ENCODE measurements at places on chromosomes 12 and 14. TPM values are rescaled to one million over a fixed set of nuclear protein-coding genes. Genes with fewer than 3 reads are reported as not detected.
A peak's percentile ranks its signal among the peaks of the same experiment; 100 is the strongest.

- peak overlapping the region; percentile 15 for H3K4me3 ChIP-seq
- peaks cover 92% of the 10 kb centered on the region for H3K4me1 ChIP-seq
- H3K27ac ChIP-seq: peak overlapping the region; percentile 93
- DNase-seq: peak; percentile 79
- H3K36me3 ChIP-seq: no peaks in the 10 kb centered on the region
- H3K27me3 ChIP-seq: no peaks in the 10 kb centered on the region
Observed at GRCh38 chr12:54428050-54429013, 9.3 kb upstream of the ITGA5 start.

FAM181A gene
- total RNA-seq: not detected

- no peaks in the 10 kb centered on the region for H3K27me3 ChIP-seq
- no peak for DNase-seq
- H3K4me3 ChIP-seq: no peak overlapping the region
- H3K4me1 ChIP-seq: no peaks in the 10 kb centered on the region
- no peaks in the 10 kb centered on the region for H3K36me3 ChIP-seq
- H3K27ac ChIP-seq: no peak overlapping the region
Observed at GRCh38 chr14:37081218-37081617, 91.2 kb downstream of the SLC25A21 start.

DNA sequence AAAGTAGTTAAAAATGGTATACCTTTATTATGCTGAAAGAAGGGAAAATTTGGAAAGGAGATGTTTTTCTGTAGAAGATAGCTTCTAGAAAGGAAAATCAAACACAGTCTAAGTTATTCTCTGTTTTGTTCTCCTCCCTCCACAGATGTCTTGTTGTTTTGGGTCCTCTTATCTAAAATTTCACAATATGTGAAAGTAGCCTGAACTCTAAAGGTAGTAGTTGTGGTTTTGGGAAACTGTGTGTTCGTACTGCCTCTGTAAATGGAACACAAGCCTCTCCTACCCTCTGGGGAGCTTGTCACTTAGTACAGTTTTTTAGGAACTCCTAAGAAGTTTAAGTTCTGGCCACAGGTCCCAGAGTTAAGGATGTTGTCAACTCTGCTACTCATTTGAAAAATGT is 112.6 kb downstream of the CRADD start:
- H3K27ac ChIP-seq: no peak overlapping the region
- no peaks in the 10 kb centered on the region for H3K27me3 ChIP-seq
- peaks cover 28% of the 10 kb centered on the region for H3K4me1 ChIP-seq
- DNase-seq: no peak

CMKLR1 gene
- total RNA-seq: 73.8 TPM

DNA sequence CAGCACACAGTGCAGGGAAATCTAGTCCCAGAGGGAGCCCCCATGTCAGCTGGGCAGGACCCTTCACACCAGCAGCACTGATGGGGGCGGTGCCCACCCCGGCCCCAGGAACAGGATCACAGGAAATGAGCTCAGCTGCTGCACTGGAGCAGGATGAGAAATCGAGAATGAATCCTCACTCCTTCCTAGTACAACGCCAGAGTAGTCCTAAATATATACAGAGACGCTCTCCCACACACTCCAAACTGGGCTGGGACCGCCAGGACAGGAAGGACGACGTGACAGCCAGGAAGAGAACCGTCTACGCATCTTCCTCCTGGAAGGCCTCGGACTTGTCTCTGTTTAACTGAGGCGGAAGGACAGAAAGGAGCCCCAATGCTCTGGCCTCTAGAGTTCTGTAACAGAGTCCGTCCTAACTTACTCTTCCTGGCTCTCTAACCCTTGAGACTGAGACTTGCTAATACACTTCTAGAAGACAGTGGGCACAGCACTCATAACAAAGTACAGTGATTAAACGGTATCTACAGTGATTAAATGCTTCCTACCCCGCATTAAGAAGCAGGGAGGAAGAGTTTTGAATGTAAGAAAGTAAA is 33.4 kb downstream of the CDC42BPB start:
- H3K4me1 ChIP-seq: peaks cover 29% of the 10 kb centered on the region
- peak overlapping the region; percentile 46 for H3K4me3 ChIP-seq
- H3K36me3 ChIP-seq: no peaks in the 10 kb centered on the region
- no peak for DNase-seq
- no peaks in the 10 kb centered on the region for H3K27me3 ChIP-seq
- peak overlapping the region; percentile 36 for H3K27ac ChIP-seq

- no peaks in the 10 kb centered on the region for H3K27me3 ChIP-seq
- DNase-seq: no peak
- peak overlapping the region; percentile 9 for H3K27ac ChIP-seq
Observed at GRCh38 chr12:29710104-29710503, 73.6 kb downstream of the TMTC1 start.

GRCh38 chr12:56150563-56150962 is 1.8 kb upstream of the MYL6B start:
- DNase-seq: no peak
- peaks cover 15% of the 10 kb centered on the region for H3K4me1 ChIP-seq
- H3K27ac ChIP-seq: no peak overlapping the region

HOXC11 gene
- not detected for total RNA-seq

GRCh38 chr12:95116773-95117172 is 43.4 kb upstream of the NR2C1 start:
- DNase-seq: no peak
- H3K4me3 ChIP-seq: peak overlapping the region; percentile 31
- H3K27me3 ChIP-seq: no peaks in the 10 kb centered on the region
- peak overlapping the region; percentile 60 for H3K27ac ChIP-seq

- no peak for DNase-seq
- peaks cover 56% of the 10 kb centered on the region for H3K4me1 ChIP-seq
- no peaks in the 10 kb centered on the region for H3K36me3 ChIP-seq
- no peaks in the 10 kb centered on the region for H3K27me3 ChIP-seq
- peak overlapping the region; percentile 83 for H3K4me3 ChIP-seq
- H3K27ac ChIP-seq: no peak overlapping the region
Observed at GRCh38 chr12:1592444-1593173, 1.8 kb downstream of the FBXL14 start.

DNA sequence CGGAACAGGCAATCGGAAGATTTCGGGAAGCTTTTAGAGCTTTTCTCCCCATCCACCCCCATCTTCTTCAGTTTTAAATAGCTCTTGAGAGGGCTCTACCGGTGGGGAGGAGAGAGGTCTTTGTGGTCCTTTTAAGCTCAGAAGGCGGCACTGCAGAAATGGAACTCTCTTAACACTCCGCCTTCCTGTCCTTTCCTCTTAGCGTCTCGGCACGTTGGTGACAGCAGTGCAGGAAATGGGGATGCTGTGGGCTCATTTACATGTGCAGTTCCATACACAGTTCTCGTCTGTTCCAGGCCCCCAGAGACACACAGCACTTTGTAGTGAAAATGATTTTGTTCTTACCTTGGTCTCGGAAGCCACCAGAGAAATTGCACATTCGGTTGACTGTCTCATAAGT is 50.4 kb upstream of the RIN3 start:
- no peaks in the 10 kb centered on the region for H3K27me3 ChIP-seq
- H3K4me1 ChIP-seq: peaks cover 13% of the 10 kb centered on the region
- no peaks in the 10 kb centered on the region for H3K36me3 ChIP-seq
- no peak overlapping the region for H3K4me3 ChIP-seq
- DNase-seq: no peak

- no peaks in the 10 kb centered on the region for H3K27me3 ChIP-seq
- no peak overlapping the region for H3K4me3 ChIP-seq
- H3K27ac ChIP-seq: no peak overlapping the region
- no peak for DNase-seq
- H3K4me1 ChIP-seq: no peaks in the 10 kb centered on the region
- H3K36me3 ChIP-seq: no peaks in the 10 kb centered on the region
Observed at GRCh38 chr14:62077676-62078261, 315.5 kb downstream of the SNAPC1 start.

DNA sequence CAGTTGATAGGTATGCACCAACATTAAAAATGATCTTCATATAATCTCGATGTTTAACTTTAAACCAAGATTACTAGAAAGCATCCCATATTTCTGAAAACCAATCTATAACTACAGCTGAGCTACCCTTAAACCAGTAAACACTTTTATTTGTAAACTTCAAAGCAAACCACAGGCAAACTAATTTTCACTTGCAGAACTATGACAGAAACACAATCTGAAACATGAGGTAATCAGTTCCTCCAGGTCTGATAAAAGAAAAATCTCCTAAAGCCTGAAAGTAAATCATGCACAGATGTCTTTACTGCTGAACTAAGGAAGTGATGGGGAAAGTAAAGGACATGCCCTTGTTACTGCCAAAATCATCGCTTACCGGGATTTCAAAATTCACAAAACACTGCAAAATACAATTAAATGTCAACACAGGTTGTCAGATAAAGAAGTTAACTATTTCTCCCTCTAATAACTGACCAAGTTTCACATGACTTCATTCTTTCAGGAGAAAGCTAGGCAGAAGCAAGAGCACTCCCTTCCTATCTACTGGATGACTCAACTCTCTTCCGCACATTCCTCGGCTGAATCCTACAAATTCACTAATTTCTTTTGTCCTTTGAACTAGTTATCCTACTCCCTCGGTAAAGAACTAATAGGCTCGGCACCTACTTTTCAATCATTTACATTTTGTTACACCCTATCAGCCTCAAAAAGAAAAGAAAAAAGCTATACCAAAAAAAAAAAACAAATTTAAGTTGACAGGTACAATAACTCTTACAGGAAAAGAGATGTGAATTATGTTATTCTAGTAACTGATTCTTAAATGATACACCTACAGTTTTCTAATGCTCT is 1.4 kb downstream of the EEA1 start:
- no peak for DNase-seq
- H3K27ac ChIP-seq: peak overlapping the region; percentile 92
- no peaks in the 10 kb centered on the region for H3K27me3 ChIP-seq
- no peaks in the 10 kb centered on the region for H3K36me3 ChIP-seq

GRCh38 chr12:126651133-126651532 is 1585.9 kb downstream of the AACS start:
- H3K36me3 ChIP-seq: no peaks in the 10 kb centered on the region
- no peaks in the 10 kb centered on the region for H3K4me1 ChIP-seq
- DNase-seq: no peak
- no peak overlapping the region for H3K4me3 ChIP-seq

RPS6KA5 gene
- 4.6 TPM for total RNA-seq

GRCh38 chr14:92373336-92373735 is 50.4 kb downstream of the SLC24A4 start:
- H3K27ac ChIP-seq: no peak overlapping the region
- H3K27me3 ChIP-seq: no peaks in the 10 kb centered on the region
- H3K4me1 ChIP-seq: no peaks in the 10 kb centered on the region
- H3K36me3 ChIP-seq: no peaks in the 10 kb centered on the region
- no peak overlapping the region for H3K4me3 ChIP-seq

GRCh38 chr12:46158501-46158900 is 110.3 kb downstream of the SLC38A1 start:
- no peak overlapping the region for H3K4me3 ChIP-seq
- no peaks in the 10 kb centered on the region for H3K27me3 ChIP-seq
- DNase-seq: no peak
- peaks cover 23% of the 10 kb centered on the region for H3K4me1 ChIP-seq
- no peak overlapping the region for H3K27ac ChIP-seq

RILPL1 gene
- 49.7 TPM for total RNA-seq

GRCh38 chr14:23929822-23930294 is 23.7 kb upstream of the DHRS4 start:
- H3K4me1 ChIP-seq: peaks cover 24% of the 10 kb centered on the region
- no peaks in the 10 kb centered on the region for H3K27me3 ChIP-seq

GRCh38 chr12:25249931-25250738 is 594 bp downstream of the KRAS start:
- peak overlapping the region; percentile 98 for H3K4me3 ChIP-seq
- no peaks in the 10 kb centered on the region for H3K36me3 ChIP-seq
- no peak for DNase-seq
- peaks cover 21% of the 10 kb centered on the region for H3K4me1 ChIP-seq
- no peaks in the 10 kb centered on the region for H3K27me3 ChIP-seq
- H3K27ac ChIP-seq: peak overlapping the region; percentile 89

DNA sequence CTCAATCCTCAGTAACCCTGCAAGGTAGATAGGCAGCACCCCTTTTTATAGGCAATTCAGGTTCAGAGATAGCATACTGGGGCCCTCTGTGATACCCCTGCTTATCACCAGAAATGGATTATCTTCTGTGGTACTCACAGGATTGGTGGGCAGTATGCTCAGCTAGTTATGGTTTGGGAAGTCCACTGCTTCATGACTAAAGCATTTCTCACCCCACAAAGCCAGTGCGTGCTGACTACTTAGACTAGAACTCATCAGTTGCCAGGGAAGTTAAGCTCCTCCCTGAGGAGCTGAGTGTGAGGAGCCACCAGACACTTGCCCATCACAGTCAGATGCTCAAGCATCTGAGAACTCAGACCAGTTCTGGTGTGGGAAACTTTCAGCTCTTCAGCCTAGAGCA is 76.3 kb downstream of the SCAF11 start:
- H3K4me3 ChIP-seq: no peak overlapping the region
- DNase-seq: no peak
- H3K27me3 ChIP-seq: no peaks in the 10 kb centered on the region
- H3K27ac ChIP-seq: no peak overlapping the region

- no peak overlapping the region for H3K27ac ChIP-seq
- H3K4me3 ChIP-seq: no peak overlapping the region
- H3K36me3 ChIP-seq: no peaks in the 10 kb centered on the region
- H3K4me1 ChIP-seq: no peaks in the 10 kb centered on the region
Observed at GRCh38 chr12:94585626-94586025, 64.7 kb downstream of the TMCC3 start.

DNA sequence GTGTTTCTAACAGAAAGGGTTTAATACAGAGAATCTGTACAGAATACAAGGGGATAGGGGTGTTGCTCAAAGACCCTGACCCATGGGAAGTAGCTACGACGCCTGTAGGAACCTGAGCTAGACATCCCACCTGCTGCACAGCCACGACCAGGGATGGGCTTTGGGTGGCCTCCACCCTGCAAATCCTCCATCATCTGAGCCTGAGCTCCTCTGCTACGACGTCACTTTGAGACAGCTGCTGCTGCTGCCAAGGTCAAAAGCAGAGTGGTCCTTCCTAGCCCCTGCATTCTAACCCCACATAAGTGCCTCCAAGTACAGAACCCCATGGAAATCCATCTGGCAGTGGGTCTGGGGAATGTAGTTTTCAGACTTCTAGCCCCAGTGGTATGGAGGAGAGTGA is 43.8 kb downstream of the JAG2 start:
- no peaks in the 10 kb centered on the region for H3K27me3 ChIP-seq
- H3K4me3 ChIP-seq: no peak overlapping the region
- no peak overlapping the region for H3K27ac ChIP-seq

DNA sequence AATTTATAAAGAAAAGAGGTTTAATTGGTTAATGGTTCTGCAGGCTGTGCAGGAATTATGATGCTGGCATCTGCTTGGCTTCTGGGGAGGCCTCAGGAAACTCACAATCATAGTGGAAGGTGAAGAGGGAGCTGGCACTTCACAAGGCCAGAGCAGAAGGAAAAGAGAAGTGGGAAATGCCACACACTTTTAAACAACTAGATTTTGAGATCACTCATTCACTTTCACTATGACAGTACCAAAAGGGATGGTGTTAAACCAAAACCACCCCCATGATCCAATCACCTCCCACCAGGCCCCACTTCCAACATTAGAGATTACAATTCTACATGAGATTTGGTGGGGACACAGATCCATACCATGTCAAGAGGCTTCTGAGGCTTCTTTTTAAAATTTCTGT is 62.6 kb downstream of the SLC38A4 start:
- H3K27me3 ChIP-seq: no peaks in the 10 kb centered on the region
- H3K4me1 ChIP-seq: no peaks in the 10 kb centered on the region
- H3K36me3 ChIP-seq: no peaks in the 10 kb centered on the region
- no peak overlapping the region for H3K27ac ChIP-seq
- DNase-seq: no peak
- no peak overlapping the region for H3K4me3 ChIP-seq

- no peak overlapping the region for H3K27ac ChIP-seq
- no peak for DNase-seq
- H3K36me3 ChIP-seq: no peaks in the 10 kb centered on the region
- H3K4me1 ChIP-seq: no peaks in the 10 kb centered on the region
- H3K27me3 ChIP-seq: no peaks in the 10 kb centered on the region
- no peak overlapping the region for H3K4me3 ChIP-seq
Observed at GRCh38 chr12:29960122-29960521, 176.4 kb upstream of the TMTC1 start.

EML1 gene
- 55.1 TPM for total RNA-seq

GLIPR1 gene
- 103 TPM for total RNA-seq

Measured in thoracic aorta (tissue), 2 donors.